Epithelial cell of prostate (primary cell): ENCODE measurements at places on chromosomes 4 and X.

- no peak for DNase-seq
Measured at GRCh38 chr4:153204728-153205648, 745 bp downstream of the TRIM2 start.

- no peak for DNase-seq
Measured at GRCh38 chrX:69218407-69218997, 53.2 kb upstream of the PJA1 start.

- no peak for DNase-seq
Measured at GRCh38 chrX:113644426-113644825, 803.8 kb upstream of the AMOT start.

GRCh38 chrX:140664939-140665338, 44.6 kb upstream of the LINC00632 start:
- no peak for DNase-seq

- no peak for DNase-seq
Measured at GRCh38 chr4:99144070-99144469, at the start of gene ADH4. TSS of gene ADH4 (minus strand) at chr4:99144297. CDS start at chr4:99144222, 75 bp downstream.

DNA sequence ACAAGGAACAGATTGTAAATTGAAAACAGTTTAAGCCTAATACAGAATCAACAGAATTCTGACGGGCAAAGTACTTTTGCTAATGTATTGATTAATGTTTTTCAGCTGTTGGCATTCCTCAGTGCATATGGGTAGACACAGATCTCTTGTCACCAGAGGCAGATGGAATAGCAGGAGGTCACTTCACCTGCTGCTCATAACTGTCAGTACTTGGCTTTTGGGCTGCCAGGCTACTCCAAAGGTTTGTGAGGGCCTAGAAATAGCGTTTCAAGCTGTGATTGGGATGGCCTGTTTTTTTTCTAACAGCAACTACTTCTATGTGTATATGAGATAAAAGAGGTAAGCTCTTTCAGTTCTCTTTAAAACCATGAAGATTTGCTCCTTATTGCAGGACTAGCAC, 307.5 kb upstream of the ANXA10 start:
- no peak for DNase-seq

DNA sequence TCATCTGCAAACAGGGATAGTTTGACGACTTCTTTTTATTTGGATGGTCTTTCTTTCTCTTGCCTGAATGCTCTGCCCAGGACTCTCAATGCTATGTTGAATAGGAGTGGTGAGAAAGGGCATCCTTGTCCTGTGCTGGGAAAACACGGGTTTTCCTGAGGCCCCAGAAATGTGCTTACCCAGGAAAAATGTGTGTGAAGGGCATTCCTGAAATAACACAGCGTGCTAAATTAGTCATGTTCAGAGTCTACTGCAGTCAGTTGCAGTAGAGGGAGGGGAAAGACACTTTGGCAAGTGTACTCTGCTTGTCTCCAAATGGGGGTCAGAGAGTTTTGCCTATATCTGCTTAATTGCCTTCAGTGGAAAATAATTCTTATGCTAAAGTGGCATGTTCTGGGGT, 153.9 kb downstream of the CCNG2 start:
- no peak for DNase-seq

DNA sequence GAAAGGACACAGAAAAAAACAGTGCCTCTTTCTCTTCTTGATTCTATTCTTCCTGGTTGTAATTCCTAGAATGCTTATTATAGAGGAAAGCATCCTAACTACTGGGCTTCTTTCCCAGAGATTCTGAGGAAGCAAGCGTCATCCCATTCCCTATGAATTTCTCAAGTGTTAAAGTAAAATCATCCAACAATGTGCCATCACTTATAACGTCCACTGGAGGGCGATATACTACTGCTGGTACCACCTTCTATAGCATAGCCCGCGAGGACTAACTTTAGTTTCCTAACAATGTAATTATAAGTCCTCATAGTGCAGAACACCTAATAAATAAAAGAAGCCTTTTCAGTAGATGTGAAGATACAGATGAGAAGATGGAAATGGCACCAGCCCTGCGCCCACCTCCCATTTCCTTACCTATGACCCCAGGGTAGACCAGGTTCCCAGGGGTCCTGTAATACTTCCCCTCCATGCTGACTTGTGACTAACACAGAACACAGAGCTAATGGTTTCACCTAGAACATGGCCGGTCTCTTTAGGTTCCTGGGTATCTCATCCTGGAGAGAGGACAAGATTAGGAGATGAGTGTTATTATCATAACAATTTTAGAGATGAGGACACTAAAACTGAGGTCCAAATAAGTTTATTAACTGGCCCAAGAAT, 4.2 kb downstream of the CENPVL3 start:
- DNase-seq, result no peak

DNA sequence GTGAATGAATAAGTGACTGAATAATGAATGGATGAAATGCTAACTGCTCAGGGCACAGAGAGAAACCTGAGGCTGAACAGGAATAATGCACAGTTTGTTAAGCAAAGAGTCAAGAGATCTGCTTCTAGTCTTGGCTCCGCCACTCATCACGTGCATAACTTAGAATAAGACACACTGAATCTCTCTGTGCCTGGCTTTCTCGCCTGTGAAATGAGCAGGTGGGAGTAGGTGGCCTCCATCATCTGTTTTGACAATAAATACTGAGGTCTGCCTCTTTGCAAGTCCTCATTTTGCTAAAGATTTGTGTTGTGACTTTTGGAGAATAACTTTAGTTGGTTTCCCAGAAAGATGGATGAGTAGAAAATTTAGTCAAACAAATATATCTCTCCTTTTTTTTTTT, 318.0 kb downstream of the FBXW7 start:
- no peak for DNase-seq

DNA sequence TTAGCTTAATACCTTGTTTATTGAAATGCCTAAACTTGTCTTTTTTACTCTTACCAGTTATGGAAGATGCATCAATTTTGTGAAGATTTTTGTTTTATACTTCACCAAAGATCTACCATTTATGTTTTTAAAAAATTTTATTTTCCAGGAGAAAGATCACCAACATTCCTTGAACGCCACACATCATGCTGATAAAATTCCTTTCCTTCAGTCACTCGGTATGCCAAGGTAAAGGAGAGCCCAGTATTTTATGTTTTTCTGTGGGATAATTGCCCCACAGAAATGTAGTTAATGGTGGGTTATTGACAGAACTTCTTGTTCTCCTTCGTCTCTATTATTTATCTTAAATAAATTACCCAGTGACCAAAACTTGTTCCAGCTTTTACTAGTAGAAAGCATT, 217.0 kb downstream of the GC start:
- no peak for DNase-seq

DNA sequence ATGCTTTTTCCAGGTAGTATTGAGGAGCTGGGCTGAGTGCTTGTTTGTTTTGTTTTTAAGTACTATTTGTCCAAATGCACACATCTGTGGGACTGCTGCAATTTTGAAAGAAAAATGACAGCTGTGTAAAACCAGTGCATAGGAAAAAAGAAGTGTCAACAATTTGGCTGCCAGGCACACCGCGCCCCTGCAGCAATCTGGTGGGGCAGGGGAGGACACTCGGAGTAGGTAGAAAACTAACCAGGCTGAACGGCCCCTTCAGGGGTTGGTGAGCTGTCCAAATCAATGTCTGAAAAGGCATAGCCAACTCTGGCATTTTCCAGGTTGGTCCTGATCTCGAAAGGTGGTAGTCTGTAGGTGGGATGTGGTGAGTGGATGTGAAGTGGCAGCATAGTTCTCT, 1.1 kb downstream of the LDOC1 start:
- no peak for DNase-seq

- no peak for DNase-seq
Measured at GRCh38 chrX:19577181-19577810, 62.0 kb upstream of the MAP3K15 start.

DNA sequence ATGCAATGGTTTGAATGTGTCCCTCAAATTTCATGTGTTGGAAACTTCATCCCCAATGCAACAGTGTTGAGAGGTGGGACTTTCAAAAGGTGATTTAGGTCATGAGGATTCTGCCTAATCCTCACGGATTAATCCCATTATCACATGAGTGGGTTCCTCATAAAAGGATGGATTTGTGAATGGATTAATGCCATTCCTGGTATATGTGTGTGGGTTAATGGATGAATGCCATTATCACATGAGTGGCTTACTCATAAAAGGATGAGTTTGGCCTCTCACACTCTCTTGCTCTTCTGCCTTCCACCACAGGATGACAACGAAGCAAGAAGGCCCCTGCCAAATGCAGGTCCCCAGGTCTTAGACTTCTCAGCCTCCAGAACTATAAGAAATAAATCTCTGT, 30.5 kb upstream of the NEUROG2 start:
- no peak for DNase-seq

DNA sequence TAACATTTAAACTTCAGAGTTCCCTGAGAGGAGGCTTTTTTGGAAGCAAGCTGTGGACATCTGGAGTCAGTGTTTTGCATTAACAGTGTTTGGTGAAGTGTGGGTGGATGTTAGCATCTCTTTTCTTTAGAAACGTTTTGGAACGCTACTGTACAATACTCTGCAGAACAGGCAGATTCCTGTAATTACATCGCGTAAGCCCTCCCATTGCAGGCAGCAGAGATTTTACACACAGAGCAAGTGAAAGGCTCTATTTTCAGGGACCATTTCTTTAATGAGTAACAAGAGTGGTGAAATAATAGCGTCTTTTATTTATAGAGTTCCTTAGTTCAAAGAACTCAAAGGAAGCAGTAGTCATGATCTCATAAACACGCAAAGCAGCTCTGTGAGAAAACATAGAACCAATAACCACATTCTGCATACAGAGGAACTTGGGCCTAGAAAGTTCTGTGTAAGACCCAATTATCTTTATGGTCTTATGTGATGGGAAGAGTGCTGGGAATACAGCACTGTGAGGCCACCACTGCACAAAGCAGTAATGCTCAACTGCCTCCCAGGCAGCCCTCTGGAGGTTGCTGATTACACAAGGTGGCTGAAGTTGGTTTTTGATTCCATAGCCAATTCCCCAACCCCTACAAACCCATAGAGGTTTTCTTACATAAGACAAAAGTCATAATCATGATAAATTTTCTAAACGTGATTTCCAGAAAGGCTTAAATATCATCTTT, 298.7 kb upstream of the EPHA5 start:
- no peak for DNase-seq

GRCh38 chr4:43234626-43235415, 342.3 kb downstream of the GRXCR1 start:
- DNase-seq, result no peak

- no peak for DNase-seq
Measured at GRCh38 chrX:96578781-96579180, 105.9 kb upstream of the DIAPH2 start.

DNA sequence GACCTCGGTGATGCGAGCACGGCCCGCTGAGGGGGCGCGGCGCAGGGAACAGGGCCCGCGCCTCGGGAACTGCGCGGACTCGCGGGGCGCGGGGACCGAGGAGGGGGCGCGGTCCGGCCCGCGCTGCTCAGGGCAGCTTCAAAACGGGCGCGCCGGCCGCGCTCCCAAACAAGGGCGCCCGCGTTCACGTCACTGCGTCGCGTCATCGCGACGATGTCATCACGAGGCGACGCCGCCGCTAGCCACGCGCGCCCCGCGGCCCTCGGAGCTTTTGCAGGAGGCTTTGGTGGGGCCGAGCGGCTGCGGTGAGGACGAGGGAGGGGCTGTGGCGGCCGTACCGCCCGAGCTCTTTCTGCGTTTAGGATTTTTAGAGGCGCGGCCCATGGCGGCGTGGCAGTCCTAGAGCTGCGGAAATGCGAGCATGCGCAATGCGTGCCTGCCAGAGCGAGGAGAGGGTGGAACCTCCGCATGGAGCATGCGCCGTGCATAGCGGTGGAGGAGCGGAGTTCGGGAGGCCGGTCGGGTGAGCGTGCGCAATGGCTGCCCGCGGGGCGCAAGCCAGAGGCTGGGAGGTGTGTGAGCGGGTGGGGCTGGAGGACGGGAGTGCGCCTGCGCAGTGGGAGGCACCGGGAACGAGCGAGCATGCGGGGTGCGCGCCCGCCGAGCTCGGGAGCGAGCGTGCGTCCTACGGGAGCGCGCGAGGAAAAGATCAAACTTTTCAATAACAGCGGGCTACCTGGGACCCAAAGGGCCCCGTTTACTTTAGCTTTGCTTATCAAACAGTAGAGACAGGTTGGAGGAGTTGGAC, at the start of gene PPP2R3B:
PPP2R3B (minus strand) TSS at position 140 of the 808 bp plus-strand sequence. CDS start 216 bp downstream, outside the sequence.
- DNase-seq, result peak; percentile 87

DNA sequence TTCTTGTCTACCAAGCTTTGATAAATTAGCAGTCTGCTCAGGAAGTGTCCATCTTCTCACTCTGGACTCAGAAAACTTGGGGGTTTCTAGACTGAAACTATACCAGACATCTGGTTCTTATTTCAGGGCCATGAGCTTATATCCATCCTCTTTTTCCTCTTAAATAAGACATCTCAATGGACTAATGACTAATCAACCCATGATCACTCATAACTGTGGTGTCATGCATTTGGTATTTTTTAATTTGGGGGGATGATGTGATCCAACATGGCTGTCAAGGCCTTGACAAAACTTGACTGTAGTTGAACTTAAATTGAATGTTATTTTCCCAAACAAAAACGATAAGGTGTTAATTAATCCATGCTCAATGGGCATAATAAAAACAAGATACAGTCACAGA, 87.8 kb downstream of the GPRASP3 start:
- DNase-seq, result no peak

DNA sequence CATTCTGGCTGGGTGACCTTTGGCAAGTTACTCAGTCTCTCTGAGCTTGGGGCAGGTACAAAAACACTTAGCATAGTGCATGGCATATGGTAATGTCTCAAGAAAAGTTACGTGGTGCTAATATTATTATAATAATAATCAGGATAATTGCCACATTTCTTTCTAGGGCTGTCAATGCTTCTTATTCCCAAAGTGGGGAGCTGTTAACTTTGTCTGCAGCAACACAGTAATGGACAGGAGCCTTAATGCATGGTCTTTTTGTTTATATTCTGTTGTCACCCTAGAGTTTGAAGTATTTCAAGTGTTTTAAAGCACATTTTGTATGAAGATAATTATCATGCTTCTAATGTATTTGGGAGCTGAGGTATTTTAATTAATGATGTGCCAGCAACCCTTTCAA, 121.8 kb downstream of the FHIP1A start:
- DNase-seq, result no peak

- no peak for DNase-seq
Measured at GRCh38 chr4:170089668-170090351, at the start of gene AADAT. TSS of gene AADAT (minus strand) at chr4:170089956. CDS start at chr4:170089690, 266 bp downstream.

DNA sequence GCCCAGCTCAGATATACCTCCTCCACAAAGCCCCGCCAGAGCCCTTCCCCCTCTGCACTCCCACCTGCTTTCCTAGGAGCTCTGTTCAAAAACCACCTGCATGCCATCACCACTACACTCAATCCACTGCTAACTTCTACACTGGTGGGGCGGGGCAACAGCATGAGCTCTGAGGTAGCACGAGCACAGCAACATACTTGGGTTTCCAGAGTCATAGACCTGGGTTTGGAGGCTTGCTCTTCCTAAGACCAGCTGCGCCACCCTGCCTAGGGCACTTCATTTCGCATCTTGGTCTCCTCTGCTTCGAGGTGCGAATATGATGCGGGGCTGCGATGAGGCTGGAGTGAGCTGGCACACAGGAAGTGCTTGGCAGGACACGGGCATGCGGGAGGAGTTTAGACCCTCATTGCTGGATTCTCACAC, 3.6 kb downstream of the SASH3 start:
- DNase-seq, result no peak

- no peak for DNase-seq
Measured at GRCh38 chrX:69961365-69962072, 88.2 kb downstream of the AWAT2 start.

- DNase-seq, result no peak
Measured at GRCh38 chrX:123153846-123154335, 30.2 kb upstream of the GRIA3 start.

- no peak for DNase-seq
Measured at GRCh38 chrX:31894152-31894551, 822.3 kb upstream of the FTHL17 start.

- DNase-seq, result no peak
Measured at GRCh38 chrX:10246297-10246696, 89.5 kb downstream of the CLCN4 start.
